ENCODE measurements at places on chromosomes 4 and X.

- no peak for DNase-seq
Measured at GRCh38 chrX:15321447-15321846, 6.0 kb upstream of the ASB11 start.

GRCh38 chr4:73098016-73098415 lies 28.5 kb upstream of the COX18 start:
- DNase-seq = no peak

GRCh38 chrX:38774249-38774648 lies 27.0 kb upstream of the MID1IP1 start:
- DNase-seq = no peak

DNA sequence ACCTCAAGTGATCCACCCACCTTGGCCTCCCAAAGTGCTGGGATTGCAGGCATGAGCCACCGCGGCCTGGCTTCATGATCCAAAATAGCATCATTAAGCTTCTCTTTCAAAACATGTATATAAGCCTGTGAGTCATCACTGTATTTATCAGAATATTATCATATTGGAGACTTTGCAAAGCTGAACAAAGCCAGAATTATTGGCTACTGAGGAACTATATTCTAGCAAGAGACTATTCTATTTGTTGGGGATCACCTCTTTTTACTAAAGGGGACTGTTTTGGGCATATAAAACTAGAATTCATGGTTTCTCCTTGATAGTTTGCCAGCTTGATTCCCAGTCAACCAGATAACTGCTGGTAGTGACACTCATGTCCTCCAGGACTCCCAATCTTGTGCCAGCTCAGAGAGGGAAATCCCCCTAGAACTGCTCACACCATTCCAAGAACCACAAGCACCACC lies 40.1 kb downstream of the TET2 start:
- DNase-seq = no peak

- no peak for DNase-seq
Measured at GRCh38 chr4:170672381-170672965, 582.7 kb upstream of the AADAT start.

- no peak for DNase-seq
Measured at GRCh38 chrX:55450259-55450658, 1.7 kb upstream of the MAGEH1 start.

DNA sequence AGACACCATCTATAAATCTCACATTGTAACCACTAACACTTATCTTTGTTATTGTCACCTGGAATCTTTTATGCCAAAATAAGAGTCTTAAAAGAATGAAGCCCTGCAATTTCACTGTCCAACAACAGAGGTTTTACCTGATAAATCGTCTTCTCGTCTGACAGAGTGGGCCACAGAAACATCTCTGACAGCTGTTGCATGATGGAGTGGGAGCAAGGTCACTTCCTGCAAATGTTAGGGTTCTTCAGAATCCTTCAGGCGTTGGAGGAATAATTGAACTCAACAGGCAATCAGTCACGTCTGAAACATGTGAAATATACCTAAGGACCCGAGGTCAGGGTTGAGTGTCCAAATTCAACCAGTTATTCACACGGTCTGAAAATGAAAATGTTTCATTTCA lies 353.6 kb downstream of the TRIML1 start:
- no peak for DNase-seq

- no peak for DNase-seq
Measured at GRCh38 chr4:36917413-36917812, 327.1 kb upstream of the NWD2 start.

DNA sequence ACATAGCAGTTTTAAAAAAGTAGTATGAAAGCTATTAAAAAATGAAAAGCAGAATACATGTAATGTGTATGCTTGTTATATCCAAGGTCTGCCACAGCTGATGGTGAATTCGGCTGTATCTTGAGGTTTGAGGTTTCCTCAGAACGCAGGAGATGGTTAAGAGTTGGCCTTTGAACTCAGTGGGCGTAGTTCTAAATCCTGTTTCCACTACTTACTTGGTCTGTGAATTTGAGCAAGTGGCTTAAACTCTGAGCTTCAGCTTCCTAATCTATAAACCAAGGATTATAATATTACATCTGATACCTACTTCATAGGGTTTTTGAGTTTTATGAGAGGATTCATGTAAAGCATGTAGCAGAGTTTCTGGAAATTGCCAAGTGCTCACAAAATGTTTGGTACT lies 125.2 kb downstream of the STIM2 start:
- DNase-seq = no peak

- no peak for DNase-seq
Measured at GRCh38 chr4:68283714-68284113, 38.2 kb upstream of the TMPRSS11B start.

- no peak for DNase-seq
Measured at GRCh38 chr4:36761607-36762006, 480.2 kb downstream of the DTHD1 start.

DNA sequence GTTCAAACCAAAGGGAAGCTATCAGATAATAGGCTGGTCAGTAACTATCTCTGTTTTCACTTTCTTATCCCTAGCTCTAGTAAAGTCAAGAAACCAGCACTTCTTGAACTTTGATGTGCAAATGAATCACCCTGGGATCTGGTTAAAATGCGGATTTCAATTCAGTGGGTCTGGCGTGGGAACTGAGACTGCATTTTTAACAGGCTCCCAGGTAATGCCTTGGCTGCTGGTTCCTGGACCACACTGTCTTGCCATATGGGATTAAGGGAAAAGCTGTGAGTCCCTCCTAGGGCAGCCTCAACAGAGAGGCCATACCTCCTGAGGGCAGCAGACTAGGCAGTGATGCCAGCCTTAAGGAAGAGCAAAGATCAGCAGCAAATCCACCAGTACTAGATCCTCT lies 1.7 kb downstream of the RNF175 start:
- DNase-seq = no peak
